NCI-H526 treated with DMSO at 0.1 percent for 48 hours (cell line): ENCODE measurements at places on chromosomes 6 and 20.

DNA sequence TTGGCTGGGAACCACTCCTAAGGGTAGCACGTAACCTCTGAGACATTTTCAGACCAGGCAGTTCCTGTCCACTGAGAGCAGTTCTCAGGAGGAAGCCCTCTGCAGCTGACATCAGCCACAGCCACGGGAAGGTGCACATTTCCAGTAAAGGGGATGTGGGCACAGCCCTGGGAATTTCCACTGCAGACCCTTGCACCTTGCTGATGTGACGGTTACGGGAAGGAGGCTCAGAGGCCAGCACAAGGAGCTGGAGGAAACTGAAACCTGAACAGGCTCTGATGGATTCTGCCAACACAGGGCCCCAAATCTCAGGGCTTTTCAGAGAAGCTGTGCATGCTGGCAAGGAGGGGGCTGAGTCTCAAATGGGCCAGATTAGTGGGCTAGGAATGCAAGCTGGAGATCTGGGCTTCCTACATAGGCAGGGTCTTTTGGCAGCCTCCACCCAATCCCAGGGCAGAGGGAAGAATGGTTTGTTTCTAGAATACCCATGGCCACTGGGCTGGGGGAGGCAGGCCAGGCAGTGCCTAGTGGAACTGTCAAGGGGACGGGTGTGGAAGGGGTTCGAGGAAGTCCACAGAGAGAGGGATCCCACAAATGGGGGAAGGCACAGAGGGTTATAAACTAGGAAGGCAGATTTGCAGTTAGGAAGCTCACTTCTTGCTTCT, 14.2 kb downstream of the EBF4 start:
- DNase-seq: no peak

DNA sequence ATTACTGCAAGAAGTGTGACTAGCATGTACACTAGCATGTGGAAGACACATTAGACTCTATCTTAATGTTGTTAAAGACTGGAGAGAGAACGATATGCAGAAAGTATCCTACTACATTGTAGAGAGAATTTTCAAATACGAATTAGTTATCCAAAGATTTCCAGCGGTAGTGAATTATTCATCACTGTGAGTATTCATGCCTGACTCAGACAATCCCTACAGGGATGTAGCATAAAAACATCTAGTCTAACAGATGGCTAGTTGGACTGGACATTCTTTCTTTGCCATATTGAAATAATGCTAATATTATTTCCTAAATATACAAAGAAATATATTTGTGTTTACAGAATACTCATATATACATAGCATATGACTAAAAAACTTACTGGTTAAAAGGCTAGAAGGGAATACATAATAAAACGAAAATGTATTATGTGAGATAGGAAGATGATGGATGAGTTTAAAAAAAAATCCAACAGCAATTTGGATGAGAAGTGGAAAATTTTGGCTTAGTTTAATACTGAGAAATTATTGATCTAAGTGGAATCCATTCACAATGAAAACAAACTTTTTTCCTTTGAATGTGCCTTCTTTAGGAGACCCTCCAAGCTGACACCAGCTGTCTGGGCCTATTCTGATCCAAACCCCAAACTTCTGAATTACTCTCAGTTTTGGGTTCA, 580.7 kb downstream of the RFPL4B start:
- no peak for DNase-seq

- no peak for DNase-seq
Observed at GRCh38 chr6:29723666-29724588, 693 bp downstream of the HLA-F start.

DNA sequence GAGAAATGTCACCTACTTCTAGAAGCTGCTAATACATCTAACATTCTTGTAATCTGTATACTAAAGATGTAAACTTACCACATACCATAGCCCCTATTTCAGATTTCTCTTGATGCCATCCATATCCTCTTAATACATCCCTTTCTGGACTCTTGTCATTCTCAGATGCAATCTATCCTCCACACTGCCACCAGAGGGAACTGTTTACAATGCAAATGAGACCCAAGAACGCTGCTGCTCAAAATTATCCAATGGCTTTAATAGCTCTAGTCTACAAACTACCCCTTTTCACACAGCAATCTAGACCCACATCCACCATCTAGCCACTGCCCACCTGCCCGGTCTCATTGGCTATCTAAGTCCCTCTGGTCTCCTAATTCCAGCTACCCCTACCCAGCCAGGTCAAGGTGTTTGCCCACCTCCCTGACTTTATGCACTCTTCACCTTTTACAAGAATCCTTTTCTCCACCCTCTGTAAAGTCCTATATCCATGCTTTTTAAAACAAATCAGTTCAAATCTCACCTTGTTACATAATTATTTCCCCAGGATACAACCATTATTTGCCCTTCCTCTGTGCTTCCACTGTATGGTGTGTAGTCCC, 14.8 kb downstream of the FAXC start:
- DNase-seq: peak; percentile 58

GRCh38 chr6:117389227-117390057, 36.3 kb downstream of the ROS1 start:
- no peak for DNase-seq

- DNase-seq: no peak
Observed at GRCh38 chr6:156421933-156422332, 355.2 kb upstream of the ARID1B start.

- no peak for DNase-seq
Observed at GRCh38 chr6:141426400-141426980, 706.2 kb upstream of the GJE1 start.

DNA sequence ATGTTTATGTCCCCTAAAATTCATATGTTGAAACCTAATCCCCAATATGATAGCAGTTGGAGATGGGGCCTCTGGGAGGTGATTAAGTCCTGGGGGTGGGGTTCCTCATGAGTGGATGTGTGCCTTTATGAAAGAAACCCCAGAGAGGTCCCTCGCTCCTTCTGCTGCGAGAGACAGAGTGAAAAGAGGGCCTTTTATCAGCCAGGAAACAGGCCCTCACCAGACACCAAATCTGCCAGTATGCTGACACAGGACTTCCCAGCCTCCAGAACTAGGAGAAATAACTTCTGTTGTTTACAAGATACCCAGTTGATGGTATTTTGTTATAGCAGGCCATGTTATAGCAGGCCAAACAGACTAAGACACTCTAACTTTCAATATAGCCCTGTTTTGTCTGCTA, 100.9 kb upstream of the NFATC2 start:
- no peak for DNase-seq

DNA sequence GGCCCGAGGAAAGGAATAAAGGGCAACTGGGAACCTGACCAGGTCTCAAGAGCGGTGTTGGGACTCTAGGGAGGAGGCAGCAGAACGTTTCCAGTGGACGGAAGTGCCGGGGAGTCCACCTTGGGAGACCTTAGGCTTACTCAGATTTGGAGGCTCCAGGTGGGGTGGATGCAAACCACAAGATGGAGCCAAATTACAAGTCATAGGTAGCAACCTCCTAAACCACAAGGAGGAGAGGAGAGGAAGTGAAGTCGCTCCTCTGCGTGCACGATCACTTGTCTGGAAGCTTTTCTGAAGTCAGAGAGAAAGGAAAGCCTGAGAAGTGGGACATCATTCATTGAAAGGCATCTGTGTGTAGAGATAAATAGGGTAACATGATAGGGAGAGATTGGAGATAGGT, 9.3 kb downstream of the HLA-DOA start:
- peak; percentile 25 for DNase-seq
